Ecto neural progenitor cell (in vitro differentiated cells): ENCODE measurements at places on chromosomes 5 and 9.

- DNase-seq: no peak
Measured at GRCh38 chr5:13480834-13481233, 463.7 kb downstream of the DNAH5 start.

- DNase-seq: no peak
Measured at GRCh38 chr5:106189121-106189809, 1481.5 kb downstream of the EFNA5 start.

DNA sequence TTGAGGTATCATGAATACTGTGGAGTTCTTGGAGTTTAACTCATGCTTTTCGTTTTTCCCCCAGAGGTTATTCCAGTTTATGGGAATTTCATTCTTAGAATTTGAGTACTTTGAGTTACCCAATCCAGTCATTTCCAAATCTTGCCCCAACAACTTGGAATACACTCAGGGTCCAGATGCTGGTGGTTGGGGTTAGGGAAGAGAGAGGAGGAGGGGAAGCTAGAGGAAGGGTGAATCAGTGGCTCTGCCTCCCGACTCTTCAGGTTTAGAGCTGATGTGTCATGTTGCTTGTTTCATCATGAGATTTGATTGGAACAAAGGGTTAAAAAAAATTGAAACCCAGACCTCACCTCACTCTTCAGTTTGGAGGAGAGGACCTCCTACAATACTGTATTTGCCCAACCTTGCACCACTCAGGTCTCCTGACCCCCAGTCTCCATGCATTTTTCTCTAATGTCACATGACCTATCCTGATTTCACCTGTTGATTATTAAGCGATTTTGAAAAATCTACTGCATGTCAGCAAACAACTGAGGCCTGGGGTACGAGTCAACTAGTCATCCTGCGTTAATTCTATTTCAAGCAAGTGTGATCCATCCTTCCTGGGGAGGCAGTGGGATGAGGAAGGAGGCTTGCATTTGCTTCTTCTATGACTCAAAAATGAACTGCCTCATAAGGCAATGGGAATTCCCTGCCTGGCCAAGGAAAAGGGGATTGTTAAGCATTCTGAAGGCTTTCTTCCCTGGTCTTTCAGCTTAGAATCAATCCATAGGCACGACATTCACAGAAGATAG lies 6.2 kb upstream of the SLC1A3 start:
- DNase-seq: no peak

DNA sequence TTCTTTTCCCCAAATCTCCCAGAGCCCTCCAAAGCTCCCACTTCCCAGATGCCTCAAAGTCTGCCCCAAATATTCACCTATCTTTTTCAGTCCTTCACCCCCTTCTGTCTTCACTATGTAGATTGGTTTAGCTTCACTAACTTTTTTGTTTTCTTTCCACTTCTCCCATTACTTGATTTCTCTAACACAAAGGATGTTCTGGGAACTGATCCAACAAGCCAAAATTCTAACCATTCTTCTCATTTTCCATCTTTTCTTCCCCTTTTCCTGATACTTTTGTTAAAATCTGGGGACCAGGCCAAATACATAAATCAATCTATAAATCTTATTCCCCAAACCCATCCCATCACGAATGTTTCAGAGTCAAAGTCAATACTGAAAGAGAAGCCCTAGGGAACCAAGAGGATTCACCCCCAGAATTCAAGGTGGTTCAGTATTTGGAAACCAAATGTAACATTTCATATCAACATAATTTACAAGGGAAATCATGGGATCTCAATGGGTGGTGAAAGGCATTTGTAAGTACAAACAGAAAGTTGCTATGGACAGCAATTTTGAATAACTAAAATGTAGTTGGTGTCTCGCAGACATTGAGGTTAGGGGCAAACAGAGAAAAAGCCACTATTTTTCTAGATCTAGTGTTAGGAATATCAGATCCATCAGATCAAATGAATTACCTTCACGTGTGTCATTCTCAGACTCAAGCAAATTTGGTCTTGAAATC lies 35.3 kb downstream of the APTX start:
- no peak for DNase-seq

- no peak for DNase-seq
Measured at GRCh38 chr9:119795395-119795794, 426.2 kb upstream of the BRINP1 start.

DNA sequence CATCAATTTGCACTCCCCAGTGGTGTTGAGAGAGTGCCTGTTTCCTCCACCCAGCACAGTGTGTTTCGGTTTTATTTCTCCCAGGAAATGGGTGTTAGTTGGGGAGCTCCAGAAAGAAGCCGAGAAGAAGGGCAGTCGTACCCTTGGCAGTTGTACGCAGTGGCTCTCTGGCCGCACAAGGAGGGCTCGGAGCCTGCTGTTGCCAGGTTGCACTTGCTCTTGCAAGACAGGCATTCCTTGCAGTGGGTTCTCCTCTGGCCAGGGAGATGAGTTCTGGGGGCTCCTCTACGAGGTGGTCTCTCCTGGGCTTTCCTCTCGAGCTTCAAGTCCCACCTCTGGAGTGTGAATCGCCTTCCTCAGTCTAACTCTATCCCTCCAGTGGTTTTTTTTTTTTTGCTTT lies 29.1 kb downstream of the QRFP start:
- no peak for DNase-seq

- DNase-seq: no peak
Measured at GRCh38 chr5:58116346-58116745, 343.5 kb downstream of the PLK2 start.

GRCh38 chr5:60700416-60700757 lies 421 bp upstream of the DEPDC1B start:
- no peak for DNase-seq

DNA sequence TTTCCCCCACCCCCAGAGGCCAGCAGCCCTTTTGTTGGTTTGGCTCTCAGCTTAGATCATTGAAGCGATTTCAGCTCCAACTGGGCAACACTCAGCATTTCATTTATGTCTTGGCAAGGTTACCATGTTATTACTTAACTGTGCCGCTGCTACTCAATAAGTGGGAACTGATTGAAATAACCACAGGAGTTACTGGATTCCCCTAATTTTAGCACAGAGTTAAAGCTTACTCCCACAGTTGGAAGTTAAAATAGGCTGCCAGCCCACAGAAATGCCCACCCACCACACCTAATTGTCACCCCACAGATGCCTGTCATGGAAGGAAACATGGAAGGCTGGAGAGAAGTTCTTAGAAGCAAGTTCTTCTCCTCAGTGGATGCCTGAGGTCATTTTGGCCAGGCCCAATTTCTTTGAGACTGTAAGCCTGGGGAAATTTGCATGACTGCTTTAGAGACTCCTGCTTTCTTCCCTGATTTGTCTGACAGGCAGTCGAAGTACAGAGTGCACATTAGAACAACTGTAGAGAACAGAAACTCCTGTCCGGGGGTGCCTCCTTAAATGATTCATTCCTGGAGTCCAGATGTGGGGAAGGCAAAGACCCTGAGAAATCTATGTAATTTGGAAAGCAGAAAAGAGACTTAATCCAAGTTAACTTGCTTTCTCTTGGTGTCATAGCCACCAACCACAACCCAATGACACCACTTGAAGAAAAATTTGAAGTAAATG lies 370.0 kb downstream of the ZSWIM6 start:
- no peak for DNase-seq

- DNase-seq: no peak
Measured at GRCh38 chr5:67253911-67254310, 57.3 kb upstream of the CD180 start.

- DNase-seq: no peak
Measured at GRCh38 chr5:107544967-107545366, 125.8 kb downstream of the EFNA5 start.

GRCh38 chr9:13603921-13604320 lies 324.4 kb upstream of the MPDZ start:
- no peak for DNase-seq

- DNase-seq: peak; percentile 49
Measured at GRCh38 chr9:114805670-114806525, at the start of gene TNFSF15. TNFSF15 (minus strand) TSS chr9:114806039; CDS start chr9:114806012, 27 bp downstream.

DNA sequence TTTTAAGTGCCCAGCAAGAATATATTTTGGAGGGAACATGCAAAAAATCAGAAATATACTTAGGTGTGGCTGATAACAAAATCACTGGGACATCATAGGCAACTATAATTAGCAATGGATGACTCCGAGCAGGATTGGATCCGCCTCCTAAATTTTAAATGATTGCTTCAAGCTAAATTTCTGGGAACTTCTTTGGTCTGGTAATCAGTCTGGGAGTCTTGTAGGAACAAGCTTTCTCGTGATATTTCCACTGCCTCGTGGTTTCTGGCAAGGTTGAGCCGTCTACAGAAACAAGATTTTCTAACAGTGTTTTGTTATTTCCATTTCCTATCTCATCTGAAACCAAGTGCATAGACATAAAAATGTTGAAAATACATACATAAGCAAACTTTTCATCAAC lies 232.6 kb downstream of the BNC2 start:
- no peak for DNase-seq

DNA sequence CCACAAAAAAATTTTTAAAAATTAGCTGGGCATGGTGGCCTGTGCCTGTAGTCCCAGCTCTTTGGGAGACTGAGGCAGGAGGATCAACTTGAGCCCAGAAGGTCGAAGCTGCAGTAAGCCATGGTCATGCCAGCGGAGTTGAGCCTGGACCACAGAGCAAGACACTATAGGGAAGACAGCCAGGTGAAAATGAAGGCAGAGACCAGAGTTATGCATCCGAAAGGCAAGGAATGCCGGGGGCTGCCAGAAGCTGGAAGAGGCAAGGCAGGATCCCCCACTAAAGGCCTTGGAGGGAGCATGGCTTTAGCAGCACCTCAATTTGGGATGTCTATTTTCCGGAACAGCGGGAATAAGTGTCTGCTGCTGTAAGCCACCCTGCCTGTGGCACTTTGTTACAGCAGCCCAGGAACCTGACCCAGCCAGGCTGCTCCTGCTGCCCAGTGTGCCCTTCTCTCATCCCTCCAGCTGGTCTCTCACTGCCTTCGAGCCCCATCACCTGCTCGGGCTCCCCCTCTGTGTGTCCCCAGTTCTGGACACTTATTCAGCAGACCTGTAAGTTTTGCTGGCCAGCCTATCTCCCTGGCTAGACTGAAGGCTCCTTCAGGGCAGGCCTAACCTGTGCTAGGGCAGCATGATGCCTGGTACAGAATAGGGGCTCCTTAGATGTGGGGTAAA lies 16.8 kb upstream of the JADE2 start:
- no peak for DNase-seq

DNA sequence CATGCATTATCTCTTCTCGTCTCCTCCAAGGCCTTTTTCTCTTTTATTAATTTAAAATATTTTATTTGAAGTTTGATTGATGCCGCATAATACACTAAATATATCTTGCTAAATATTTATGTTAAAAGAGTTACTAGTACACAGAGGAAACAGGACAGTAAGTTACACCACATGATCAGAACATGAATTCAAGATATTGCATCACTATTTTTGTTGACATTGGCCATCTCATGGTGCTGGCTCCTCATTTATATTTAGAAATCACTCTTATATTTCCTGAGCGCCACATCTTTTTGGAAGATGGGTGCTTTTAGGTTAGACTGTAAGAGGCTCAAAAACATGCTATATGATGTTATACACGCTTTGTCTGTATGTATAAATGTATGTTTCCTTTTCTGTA lies 23.0 kb downstream of the SPEF2 start:
- DNase-seq: no peak

DNA sequence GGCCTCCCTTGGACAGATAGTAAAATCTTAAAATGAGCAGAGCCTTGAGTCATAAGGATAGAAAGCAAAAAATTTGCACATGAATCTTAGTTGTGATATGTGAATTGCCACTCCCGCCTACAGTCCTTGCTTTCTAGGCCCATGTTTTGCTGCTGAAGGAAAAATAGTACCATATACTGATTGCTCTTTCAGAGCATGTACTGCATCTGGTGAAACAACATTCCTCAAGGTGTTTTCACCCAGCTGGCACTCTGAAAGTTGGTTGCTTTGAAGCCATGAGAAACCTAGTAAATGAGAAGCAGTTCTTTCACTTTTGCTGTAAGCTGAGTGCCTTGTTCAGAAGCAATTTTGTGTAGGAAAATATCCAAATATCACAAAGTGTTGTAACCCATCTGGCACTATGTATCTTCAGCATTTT lies 10.3 kb downstream of the CDC37L1 start:
- DNase-seq: no peak

DNA sequence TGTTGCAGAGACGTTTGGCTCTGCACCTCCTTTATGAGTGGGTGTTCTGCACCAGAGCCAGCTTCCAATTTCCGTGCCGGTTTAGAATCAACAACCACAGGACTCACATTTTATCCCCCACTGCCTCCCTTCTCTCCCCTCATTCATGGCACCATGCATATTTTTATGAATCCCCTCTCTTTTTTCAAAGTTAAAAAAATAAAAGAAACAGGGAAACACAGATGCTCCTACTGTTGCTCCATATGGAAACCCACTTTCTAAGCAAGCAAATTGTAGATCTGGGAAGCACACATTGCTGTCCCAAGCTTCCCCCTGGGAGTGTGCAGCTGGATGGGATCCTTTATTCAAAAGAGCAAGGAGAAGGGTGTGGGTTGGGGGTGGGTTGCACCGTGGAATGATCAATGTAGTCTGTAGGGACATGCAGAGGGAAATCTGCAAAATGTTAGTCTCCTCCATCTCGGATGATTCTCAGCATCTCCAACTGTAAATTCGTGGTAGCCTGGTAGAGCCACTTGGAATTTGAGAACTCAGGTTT lies 410.0 kb upstream of the ADAMTSL1 start:
- DNase-seq: no peak

- peak; percentile 45 for DNase-seq
Measured at GRCh38 chr9:130763331-130764171, 70.0 kb downstream of the EXOSC2 start.

GRCh38 chr5:36177715-36178523 lies 26.0 kb downstream of the SKP2 start:
- DNase-seq: no peak

- DNase-seq: no peak
Measured at GRCh38 chr9:129995409-129996160, 47.4 kb downstream of the FNBP1 start.

DNA sequence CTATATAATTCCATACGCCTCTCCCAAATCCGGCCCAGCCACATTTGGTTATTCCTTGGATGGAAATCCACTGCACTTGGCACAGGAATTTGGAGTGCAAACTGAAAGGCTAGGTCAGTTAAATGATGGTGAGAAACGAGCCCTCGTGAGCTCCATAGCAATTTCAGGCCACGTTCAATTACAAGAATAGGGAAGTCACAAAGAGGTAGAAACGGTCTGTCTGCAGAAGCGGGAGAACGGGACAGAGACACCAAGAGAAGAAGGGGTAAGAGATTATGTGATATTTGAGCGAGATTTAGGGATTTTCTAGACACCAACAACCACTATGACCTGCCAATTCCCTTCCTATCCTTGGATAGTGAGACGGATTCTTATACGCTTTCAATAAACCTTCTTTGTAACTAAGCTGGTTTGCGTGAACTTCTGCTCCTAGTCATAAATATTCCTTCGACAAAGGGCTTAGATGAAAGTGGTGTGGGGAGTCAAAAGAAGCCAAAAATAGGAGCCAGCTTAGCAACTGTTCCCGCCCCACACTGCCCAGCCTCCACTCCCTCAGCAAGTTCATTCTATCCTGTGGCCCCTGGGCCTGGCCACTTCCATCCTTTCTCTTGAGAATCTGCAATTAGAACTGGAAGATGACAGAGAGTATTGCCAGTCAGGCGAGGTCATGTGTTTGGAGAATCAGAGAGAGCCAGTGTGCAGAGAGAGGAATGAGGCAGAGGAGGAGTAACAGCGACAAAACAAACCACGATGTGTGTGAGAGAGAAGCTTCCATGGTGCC lies 118.4 kb downstream of the ZNF608 start:
- no peak for DNase-seq
